Activated naive CD4-positive, alpha-beta T cell treated with anti-CD3 and anti-CD28 coated beads, Interleukin-2, amount 50 U/mL, for 72 hours (primary cell): ENCODE measurements at places on chromosomes 13 and 19. TPM values are rescaled to one million over a fixed set of nuclear protein-coding genes. Genes with fewer than 3 reads are reported as not detected.

The ZNF791 gene
- 16.7 TPM for total RNA-seq

The F2RL3 gene
- not detected for total RNA-seq

The APOC4 gene
- not detected for total RNA-seq

The SPTBN4 gene
- total RNA-seq = 4.2 TPM

The ZNF568 gene
- 4.5 TPM for total RNA-seq

The SLC1A6 gene
- total RNA-seq = not detected

The ZNF677 gene
- total RNA-seq = 2.9 TPM

The ADGRE3 gene
- total RNA-seq = not detected

The ATP7B gene
- total RNA-seq = 0.96 TPM

GRCh38 chr19:54203151-54203611 is 2.5 kb downstream of the RPS9 start:
- DNase-seq = no peak

DNA sequence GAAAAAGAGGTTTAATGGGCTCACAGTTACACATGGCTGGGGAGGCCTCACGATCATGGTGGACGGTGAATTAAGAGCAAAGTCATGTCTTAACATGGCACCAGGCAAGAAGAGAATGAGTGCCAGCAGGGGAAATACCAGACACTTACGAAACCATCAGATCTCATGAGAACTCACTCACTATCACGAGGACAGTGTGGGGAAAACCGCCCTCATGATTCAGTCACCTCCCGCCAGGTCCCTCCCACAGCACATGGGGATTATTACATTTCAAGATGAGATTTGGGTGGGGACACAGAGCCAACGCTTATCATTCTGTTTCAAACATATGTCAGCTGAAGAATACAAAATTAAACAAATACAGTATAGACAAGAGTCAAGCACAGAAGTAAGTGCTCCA is 165.1 kb downstream of the PCCA start:
- DNase-seq = no peak

DNA sequence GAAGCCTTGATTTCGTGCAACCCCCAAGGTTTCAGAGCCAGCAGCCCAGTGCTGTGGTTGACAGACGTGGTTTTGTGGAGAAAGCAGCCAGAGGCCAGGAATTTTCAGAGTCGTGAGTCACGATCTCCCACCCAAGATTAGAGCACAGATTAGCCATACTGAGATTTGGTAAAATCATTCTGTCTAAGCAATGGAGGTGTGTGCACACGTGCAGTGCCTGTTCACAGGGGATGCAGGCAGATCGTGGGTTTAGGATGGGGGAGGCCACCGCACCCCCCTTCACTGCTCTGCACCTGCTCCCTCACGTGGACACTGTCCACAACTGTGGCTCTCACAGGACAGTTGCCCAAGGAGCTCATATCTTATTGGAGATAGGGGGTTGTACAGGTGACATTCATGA is 46.6 kb upstream of the GPR183 start:
- DNase-seq = no peak

GRCh38 chr13:49645451-49645850 is 17.1 kb downstream of the ARL11 start:
- DNase-seq = no peak

DNA sequence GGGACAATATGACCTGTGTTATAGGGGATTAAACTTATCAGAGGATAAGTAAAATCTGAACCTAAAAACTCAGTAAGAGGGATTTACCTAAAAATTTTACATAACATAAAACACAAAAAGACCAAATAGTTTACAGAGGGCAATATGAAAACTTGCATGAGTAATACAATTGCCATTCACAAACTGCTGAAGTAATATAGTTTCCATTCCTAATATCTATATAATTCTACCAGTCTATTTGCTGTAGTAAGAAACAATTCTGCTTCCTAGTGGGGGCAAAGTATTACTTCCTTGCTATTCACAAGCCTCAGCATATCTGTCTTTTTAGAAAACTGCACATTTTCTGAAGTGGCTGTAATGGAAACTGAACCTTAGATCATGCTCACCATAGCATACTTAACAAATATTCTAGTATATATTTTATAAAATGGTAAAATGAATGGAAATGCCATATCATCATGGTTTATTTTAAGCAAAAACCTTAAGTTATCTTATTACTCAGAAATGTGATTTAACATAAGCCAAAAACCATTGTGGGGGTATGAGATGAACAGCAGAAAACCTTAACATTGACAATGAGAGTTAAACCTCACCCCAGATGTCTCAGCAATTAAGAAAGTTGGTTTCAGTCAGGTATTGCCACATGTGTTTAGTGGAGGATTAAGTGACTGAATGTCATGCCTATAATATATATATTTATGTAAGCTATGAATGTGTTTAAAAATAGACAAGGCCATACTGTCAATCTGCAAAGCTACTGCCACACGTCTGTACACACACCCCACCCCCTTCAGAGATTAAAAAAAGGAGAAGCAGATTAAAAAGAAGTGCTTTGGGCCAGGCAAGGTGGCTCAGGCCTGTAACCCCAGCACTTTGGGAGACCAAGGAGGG is 136.8 kb downstream of the MIPEP start:
- DNase-seq = no peak

DNA sequence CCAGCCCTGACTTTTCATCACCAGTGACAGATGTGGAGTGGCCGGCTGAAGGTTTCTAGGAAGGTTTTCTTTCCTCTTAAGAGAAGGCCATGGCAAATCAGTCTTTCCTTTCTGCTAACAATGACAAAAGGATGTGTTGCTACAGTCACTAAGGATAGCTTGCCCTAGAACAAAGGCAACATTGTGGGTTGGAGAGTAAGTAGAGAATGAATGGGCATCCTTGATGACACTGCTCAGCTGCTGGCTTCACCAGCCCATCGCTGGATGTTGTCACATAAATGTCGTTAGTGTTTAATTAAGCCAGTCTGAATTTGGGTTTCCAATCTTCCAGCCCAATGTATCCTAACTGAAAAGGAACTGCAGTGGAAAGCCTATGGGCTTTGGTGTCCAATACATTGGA is 168.4 kb downstream of the ZIC5 start:
- no peak for DNase-seq

DNA sequence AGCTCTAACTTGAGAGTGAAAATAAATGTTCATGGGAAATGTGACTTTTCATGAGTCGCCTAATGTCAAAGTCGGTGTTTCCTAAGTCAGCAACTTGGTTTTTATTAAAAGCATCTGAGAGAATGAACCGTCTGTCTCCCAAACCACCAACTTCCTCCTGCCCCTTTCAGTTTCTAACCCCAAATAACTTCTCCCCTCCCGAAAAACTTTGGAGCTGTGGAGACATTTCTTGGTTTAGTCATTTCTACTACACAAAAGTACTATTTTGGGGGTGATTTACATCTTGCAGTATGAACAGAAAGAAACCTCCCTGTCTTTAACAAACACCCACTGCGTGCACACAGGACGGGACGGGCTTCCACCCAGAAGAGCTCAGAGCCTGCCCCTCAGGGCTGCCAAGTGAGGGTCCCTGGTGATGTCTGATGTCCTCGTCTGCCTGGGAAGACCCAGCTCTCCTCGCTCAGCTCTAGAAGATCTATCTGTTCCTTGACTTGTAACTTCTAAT is 65.0 kb downstream of the RASA3 start:
- peak; percentile 49 for DNase-seq

GRCh38 chr13:59208405-59209195 is 955.1 kb downstream of the DIAPH3 start:
- no peak for DNase-seq

DNA sequence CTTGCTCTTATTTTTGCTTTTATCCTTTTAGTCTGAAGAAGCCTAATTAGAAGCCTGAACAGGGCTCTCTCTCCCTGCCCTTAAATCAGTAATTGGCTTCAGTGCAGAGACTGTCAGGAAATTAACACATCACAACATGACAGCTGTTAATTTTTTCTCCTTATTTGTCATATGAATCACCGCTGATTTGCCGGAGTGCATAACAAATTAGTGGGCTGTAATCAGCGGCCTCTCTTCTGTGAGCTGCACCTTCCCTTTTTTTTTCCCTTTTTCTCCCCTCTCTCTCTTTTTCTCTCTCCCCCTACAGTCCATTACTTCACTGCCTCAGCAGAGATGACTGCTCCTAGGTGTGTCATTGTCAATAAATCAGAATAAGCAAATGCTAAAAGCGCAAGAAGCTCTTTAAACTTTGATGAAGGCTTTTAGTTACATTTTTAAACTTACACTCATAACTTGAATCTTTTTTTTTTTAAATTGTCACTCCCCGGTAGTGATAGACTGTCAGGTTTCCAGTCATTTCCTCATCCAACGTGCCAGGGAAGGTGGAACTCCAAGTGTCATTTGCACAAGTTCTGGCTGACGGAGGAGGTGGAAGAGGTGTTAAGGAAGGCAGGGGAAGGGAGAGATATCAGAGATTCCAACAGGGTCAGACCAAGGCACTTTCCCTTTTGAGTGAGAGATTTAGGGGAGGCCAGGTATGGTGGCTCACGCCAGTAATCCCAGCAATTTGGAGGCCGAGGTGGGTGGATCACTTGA is 197.1 kb upstream of the TSHZ3 start:
- no peak for DNase-seq

- no peak for DNase-seq
These were observed 4.2 kb downstream of the CD70 start for GRCh38 chr19:6586726-6587092.

- no peak for DNase-seq
These were observed 73.2 kb upstream of the RFC3 start for GRCh38 chr13:33744589-33745369.

DNA sequence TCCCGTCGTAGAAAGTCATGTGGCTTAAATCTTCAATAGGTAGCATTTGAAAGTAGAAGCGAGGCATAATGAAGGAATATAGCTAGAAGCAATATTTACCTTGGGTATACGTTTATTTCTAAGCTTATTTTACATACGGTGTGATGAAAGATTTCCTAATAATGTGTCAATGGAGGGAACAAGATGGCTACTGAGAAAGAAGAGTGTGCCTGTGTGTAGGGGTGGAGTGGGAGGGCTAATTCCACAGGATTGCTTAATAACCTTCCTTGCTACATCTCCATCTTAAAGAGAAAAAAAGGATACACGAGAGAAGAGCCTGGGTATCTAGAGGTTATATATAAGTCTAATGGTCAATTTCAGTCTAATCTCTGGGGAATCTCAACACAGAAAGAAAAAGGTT is 2.0 kb downstream of the SPART start:
- DNase-seq = no peak

- DNase-seq = no peak
These were observed 87.5 kb downstream of the TSHZ3 start for GRCh38 chr19:31261603-31262212.

DNA sequence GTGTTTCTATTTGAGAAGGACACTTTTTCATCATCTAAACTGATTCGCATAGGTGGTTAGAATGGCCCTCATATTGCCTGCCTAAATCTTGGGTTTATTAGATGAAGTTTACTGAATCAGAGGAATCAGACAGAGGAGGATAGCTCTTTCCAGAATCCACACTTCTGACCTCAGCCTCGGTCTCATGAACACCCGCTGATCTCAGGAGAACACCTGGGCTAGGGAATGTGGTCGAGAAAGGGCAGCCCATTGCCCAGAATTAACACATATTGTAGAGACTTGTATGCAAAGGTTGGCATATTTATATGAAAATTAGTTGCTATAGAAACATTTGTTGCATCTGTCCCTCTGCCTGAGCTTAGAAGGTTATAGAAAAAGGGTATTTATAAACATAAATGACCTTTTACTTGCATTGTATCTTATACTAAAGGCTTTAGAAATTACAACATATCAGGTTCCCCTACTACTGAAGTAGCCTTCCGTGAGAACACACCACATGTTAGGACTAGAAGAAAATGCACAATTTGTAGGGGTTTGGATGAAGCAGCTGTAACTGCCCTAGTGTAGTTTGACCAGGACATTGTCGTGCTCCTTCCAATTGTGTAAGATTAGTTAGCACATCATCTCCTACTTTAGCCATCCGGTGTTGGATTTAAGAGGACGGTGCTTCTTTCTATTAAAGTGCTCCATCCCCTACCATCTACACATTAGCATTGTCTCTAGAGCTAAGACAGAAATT is 103.8 kb downstream of the TNFRSF19 start:
- DNase-seq = no peak

DNA sequence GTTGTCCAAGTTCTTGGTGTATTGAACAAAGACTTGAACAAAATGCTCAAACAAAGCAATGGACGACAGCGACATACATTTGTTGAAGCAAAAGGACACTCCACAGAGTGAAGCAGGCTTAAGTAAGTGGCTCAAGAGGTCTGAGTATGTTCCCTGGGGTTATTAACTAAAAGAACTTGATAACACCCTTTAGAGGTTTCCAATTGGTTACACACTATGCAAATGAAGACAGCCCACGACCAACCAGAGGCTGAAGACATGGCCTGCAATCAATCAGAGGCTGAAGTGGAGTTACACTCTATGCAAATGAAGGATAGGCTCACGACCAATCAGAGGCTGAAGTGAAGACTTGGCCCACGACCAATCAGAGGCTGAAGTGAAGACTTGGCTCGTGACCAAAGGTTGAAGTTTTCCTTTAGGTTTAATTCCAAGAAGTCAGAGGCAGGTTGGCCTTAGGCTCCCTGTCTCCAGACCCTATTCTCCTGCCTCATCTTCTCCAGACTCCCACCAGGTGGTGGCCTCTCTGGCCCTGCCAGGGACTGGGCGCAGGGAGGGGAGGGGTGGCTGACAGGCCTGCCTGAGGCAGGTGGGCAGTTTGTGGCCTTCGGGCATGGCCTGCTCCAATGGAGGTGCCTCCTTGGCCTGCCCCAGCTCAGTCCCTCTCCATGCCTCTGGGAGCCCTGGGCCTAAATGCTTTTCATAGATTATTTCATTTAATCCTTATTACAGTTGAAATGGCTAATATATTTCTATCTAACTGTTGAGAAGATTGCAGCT is 38.1 kb downstream of the CCDC169 start:
- no peak for DNase-seq

DNA sequence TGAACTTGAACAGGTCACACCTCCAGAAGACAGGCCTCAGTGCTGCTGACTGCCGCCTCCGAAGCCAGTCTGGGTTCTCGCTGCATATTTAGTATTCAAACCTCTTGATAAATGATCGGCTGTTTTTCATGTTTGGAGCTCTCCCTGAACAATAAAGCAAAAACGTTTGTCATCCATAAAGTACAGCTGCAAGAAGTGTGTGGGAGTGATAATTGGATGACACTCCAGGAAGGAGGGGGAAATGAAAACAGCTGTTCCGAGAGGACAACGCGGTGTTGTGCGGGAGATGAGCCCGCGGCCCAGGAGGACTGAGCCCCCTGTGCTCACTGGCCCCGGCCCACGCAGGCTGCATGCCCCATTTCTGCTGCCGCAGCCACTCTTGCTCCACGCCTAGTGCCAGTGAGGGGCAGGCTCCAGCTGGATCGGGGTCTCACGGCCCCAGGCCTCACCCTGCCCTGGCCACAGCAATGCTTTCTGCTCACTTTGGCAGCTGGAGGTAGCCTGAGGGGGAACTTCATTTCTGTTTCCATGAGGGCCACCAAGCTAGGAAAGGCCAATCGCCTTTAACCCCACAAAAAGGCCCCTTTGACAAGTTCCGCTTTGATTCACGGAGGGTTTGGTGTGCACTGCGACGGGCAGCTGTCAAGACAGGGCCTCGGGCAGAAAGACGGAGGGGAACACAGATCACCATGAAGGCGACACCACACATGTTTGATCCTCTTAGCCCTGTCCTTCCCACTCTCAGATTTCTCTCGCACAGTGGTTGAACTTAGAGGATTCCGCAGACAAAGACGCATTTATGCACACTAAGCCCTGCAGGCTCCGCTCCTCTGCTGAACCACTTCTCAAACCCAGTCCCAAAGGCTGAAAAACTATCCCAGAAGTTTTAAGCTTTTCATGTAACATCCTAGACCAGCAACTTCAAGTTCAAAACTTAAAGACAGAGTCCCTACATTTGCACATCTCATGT is 537.6 kb downstream of the EFNB2 start:
- no peak for DNase-seq

- no peak for DNase-seq
These were observed 224.8 kb downstream of the SPRY2 start for GRCh38 chr13:80116107-80116506.

GRCh38 chr19:49594157-49594992 is 3.4 kb downstream of the PRR12 start:
- DNase-seq = no peak
